ENCODE measurements at places on chromosomes 5 and 9.

- no peak for DNase-seq
These were observed 241.7 kb downstream of the EBF1 start for GRCh38 chr5:158857976-158858375.

GRCh38 chr5:76735762-76736545, 20.0 kb downstream of the F2R start:
- DNase-seq: no peak

GRCh38 chr5:72015103-72015548, 92.1 kb upstream of the MAP1B start:
- DNase-seq: no peak

DNA sequence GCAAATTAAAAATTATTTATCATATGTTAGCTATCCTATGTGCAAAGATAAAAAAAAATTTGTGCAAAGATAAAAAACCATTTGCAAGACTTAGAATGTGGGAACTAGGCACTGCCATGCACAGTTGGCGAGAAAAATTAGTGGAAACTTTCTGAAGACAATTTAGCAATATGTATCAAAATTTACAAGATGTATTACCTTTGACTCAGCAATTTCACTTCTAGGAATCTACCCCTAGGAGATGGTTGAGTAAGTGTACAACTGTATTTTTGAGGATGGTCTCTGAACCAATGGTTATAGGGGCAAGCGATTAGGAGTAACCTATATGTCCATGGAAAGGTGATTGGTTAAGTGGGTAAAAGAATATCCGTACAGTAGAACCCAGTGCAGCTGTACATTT, 88.9 kb downstream of the FGF1 start:
- no peak for DNase-seq

DNA sequence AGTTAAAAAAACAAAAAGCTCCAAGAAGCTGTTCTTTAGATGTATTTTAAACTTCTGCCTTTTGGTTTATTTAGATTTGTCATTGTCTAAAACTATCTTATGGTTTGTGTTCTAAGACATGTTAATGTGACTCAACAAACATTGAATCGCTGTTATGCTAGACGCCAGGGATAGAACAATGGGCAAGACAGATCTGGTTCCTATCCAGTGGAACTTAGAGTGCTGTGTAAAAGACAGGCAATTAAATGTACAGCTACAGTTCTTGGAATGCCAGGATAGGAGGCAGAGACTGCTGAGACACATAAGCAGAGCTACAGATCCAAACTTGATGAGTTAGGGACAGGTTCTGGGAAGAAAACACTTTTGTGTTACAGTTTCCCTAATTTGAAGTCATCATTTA, 22.4 kb downstream of the LYRM7 start:
- no peak for DNase-seq

- no peak for DNase-seq
These were observed 270.2 kb downstream of the TMEM167A start for GRCh38 chr5:82807021-82807420.

DNA sequence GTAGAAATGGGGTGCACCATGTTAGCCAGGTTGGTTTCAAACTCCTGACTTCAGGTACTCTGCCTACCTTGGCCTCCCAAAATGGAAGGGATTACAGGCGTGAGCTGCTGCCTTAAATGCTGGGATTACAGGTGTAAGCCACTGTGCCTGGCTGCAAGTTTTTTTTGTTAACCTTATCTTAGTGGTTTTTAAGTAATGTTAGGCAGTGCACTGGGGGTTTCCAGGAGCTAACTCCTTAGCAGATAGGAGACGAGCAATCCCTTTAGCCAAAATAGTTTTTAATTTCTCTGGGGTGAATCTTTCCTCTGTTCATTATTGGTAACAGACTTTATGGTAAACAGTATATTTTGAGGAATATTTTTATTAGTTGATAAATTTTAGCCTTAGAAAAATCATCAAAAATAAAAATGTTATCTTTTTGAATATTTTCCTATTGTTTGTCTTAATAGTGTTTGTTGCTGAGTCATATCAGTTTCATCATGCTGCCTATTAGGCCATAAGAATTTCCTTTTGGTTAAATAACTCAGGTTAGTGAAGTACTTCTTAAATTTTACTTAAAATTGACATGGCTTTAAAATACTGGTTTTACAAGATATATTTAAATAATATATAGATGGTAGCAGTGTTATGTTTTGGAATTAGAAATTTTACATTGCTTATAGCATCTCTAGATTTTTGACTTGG, 37.9 kb downstream of the LMNB1 start:
- DNase-seq: no peak

DNA sequence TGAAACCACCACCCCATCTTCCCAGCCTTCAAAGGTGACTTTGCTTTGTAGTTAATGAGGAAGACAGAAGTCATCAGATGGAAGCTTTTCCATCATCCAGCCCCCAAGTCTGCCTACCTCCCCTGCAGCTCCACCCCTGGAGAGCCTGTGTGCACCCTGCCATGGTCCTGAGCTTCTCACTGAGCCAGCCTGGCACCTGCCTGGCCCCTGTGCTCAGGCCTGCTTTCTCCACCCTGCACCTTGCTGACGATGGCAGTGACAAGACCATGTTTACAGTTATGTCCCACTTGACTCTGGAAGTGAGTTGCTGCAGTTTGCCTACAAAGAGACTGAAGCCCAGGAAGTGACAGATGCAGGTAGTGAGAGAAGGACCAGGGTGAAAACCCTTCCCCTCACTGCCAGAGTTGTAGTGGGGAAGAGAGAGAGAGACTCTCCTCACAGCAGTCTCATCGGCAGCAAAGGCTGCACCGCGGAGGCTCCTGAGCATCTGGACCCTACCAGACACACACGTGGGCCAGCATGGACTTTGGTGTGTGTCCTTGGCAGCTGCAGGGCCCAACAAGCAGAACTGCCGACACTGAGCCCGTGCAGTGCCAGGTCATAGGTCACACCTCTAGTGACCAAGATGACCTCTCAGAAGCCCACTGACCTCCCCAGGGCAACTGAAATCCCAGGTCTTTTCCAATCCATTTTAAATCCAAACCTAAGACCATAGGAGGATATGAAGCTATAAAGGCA, 107.1 kb downstream of the CACNA1B start:
- DNase-seq: no peak

DNA sequence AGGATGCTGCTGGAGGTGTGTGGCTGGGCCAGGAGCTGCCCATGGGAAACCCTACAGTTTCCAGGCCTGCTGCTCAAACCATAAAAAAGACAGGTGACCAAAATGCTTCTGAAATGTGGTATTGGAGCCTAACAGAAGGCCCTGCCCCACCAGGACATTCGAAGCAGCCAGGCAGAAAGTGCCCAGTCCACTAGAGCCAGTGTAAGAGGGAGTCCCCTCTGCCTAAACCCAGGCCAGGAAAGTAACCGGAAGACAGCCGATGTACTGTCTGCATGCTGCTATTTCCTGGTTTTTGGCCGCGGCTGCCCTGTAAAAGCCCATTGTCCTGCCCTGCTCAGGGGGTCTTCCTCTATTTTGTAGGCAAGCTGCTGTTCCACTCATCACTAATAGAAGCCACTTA, 150.7 kb upstream of the IRX2 start:
- DNase-seq: no peak

- no peak for DNase-seq
These were observed 344.8 kb downstream of the ARRDC3 start for GRCh38 chr5:91038180-91038808.

DNA sequence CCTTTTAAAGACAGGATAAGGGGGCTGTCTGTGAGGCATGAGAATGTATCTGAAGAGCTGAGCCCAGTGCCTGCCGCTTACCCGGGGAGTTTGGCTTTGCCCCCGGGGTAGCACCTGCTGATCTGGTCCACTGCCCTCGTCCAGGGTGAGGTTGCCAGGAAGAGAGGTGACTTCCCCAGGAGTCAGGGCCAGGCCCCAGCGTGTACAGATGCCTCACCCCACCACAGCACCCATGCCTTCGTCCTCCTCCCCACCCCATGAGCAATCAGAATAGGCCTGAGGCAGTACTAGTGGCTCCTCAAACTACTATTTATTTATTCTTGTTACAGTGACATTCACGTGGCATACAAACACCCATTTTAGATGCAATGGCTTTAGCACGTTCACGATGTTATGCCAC, 15.7 kb upstream of the AIF1L start:
- no peak for DNase-seq

All from activated CD4-positive, alpha-beta T cell treated with anti-CD3 and anti-CD28 coated beads, Interleukin-2, amount 10 ng/mL, durations not matched to agents 24 days and 14 days (primary cell).